ENCODE measurements at places on chromosomes 5 and 9.

- DNase-seq, result no peak
Observed at GRCh38 chr5:108101821-108102220, 280.1 kb downstream of the FBXL17 start.

GRCh38 chr5:159533197-159533596 lies 202.9 kb upstream of the IL12B start:
- peak; percentile 88 for DNase-seq

- DNase-seq, result no peak
Observed at GRCh38 chr5:78519198-78519941, 129.2 kb downstream of the LHFPL2 start.

DNA sequence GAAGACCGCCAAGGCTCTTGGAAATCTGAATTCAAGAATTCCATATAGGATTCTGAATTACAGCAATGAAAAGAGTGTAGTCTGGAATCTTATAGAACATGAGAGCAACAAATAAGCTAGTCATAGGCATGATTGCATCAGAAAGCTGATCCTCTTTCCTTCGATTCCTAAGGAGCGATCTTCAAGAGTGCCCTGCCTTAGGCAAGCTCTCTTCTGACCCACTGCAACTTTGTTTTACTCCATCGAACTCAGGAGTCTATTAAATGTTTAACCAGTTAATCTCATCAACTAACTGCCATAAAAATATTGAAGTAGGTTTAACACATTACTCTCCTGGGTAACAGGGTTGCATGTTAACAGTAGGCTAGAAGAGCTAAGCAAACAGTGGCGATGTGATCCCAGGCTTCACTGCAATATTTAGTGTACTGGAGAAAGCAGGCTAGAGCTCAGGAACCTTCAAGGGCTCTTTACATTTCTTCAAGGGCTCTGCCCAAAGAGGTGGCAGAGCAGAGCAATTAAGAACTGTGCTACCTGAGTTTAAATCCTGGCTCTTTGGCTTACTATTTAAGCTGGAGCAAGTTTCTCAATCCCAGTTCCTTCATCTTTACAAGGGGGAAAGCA lies 146.3 kb downstream of the RORB start:
- DNase-seq, result no peak

- DNase-seq, result no peak
Observed at GRCh38 chr9:137658781-137659180, 40.0 kb downstream of the EHMT1 start.

- peak; percentile 21 for DNase-seq
Observed at GRCh38 chr5:159262472-159262858, 625 bp upstream of the UBLCP1 start.

GRCh38 chr9:71303351-71303750 lies 181.9 kb upstream of the TRPM3 start:
- peak; percentile 4 for DNase-seq

- no peak for DNase-seq
Observed at GRCh38 chr9:124854822-124855221, 1.6 kb downstream of the WDR38 start.

GRCh38 chr5:113250341-113250953 lies 184.3 kb downstream of the TSSK1B start:
- peak; percentile 95 for DNase-seq

All from amniotic epithelial cell (primary cell).